B cell (primary cell): ENCODE measurements at places on chromosomes 1 and 21.

DNA sequence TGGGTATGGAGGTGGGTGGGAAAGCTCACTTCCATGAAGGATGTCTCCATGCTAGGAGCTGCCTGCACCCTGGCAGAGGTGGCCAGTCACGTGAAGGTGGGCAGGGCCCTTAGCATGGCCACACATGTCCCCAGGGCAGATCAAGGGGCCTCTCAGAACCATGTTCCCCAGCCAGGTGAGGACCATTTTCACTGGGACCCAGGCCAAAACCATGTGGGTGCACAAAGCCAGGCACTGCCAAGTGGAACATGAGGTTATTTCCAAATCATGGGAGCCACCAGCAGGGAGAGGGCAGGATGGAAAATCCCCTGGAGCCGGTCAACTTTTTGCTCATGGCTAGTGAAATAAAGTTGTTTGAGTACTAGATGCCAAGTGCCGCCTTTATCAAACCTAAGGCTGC lies 9.7 kb downstream of the ZNF692 start:
- DNase-seq: no peak

DNA sequence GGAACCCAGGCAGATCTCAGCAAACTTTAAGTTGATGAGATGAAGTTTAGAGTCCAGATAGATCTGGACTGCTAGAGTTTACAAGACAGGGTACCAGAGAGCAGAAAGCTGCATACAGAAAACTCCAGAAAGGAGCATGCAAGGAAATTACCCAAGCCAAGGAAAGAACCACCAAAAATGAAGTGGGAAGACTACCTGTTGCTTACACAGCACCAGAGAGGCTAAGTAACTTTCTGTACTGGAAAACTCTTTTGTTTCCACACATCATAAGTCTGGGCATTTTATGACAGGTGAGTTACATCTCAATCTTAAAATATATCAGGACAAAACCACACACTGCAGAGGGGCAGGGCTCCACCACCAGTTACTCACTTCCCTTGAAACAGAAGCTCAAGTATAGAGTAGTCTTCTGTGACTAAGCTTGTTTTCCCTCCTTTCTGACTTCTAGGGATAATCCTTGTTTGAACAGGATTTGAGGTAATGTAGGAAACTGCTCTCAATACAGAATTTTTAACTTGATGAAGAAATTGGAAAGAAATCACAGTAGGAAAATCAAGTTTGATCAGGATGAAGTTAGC lies 17.4 kb upstream of the GJA9 start:
- no peak for DNase-seq

DNA sequence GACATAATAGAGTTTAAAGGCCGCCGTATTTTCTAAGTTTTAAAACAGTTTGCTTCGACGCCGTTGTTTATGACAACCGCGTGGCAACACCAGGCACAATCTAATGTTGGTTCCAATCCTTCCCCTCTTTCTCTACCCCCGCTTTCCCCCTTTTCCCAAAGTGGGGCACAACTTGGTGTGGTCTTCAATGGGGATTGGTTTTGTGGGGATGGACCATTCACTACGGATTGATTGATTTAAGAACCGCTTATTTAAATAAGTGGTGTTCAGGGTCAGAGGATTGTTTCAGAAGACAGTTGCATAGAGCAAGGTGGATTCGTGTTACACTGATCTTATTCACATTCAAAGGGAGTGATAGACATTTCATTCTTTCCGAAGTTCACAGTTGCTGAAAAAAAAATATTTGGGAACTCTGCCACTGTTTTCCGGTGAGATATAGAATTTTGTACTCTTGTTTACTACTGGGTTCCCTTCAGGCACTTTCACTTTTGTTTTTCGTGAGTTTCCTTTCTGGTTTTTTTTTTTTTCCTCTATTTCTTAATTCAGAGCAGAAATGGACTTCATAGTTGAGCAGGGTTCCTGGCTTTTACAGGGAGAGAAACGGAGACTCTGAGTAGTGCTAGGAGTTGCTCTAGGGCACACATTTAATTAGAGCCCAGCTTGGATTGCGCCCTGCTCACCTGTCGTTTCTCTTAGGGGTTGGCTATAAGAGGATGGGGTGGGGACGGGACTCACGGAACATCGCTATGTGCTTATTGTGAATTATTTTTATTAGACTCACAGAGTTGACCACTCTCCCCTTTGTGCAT lies 79.6 kb upstream of the AK4 start:
- peak; percentile 68 for DNase-seq

- DNase-seq: no peak
These were observed 189.0 kb upstream of the ZRANB2 start for GRCh38 chr1:71269818-71270217.

- DNase-seq: no peak
These were observed at the start of gene OLFM3 for GRCh38 chr1:101996825-101997465. Gene OLFM3, minus strand, starts transcription at chr1:101996926.

GRCh38 chr1:92857817-92858216 lies 26.0 kb downstream of the RPL5 start:
- no peak for DNase-seq

DNA sequence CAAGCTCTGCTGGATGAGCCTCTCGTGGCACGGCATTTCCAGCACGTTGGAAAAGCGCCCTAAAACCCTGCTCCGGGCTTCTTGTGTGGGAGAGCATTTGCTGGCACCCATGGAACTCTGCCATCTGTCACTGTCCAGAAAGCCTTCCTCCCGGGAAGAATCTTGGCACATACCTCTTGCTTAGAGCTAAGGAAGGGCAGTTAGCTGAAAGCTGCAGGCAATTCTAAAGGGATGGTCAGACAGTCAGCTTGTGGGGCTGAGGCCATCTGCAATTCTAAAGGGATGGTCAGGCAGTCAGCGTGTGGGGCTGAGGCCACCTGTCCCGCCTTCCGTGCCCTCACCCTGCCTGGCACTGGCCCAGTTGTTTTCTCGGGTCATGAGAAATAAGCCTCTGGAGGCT lies 139.0 kb upstream of the TMEM51 start:
- no peak for DNase-seq

- no peak for DNase-seq
These were observed 636.4 kb downstream of the SMYD3 start for GRCh38 chr1:245870698-245871097.

DNA sequence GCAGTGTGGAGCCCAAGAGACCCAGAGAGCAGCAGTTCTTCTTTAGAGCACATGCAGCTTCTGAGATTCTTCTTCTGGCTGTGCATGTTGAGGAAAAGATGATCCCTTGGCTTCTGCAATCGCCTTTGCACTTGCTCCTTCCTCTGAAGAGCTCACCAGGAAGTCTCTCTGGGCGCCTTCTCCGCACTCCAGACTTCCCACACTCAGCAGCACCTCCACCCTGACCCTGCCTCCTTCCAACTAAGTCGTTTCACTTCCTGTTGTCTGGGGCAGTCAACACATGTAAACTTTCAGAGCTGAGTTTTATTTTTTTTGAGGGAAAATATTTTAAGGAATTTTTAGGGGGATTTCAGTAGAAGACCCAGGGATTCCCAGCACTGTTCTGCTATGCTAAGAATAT lies 73.4 kb upstream of the F3 start:
- DNase-seq: no peak

DNA sequence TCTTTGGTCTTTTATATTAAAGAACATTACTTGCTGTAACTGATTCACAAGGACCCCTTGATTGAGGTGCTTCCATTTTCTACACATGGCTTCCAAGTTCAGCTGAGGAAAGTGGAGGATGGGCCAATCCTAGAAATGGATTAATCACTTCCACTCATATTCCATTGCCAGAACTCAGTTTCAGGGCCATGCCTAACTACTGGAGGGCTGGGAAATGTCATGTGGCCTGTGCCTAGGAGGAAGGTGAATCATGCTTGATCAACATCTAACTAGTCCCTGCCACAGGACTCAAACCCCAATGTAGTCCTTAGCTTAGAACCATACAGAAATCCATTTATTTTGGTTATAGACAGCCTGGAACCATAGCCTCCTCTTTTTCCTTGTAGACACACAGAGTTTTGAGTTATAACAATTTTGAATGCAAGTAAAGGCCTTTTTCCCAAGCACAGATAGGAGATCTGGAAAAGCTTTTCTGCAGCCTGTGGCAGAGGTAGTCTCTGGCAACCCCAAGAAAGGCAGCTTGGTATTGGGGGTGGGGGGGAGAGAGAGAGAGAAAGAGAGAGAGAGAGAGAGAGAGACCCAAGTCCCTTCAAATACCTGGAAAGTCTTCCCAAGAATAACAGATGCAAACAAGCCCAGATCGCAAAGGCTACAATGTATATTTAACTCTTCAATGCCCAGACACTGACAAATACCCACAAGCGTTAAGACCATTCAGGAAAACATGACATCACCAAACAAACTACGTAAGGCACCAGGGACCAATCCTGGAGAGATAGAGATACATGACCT lies 12.5 kb downstream of the MAST2 start:
- DNase-seq: no peak

- no peak for DNase-seq
These were observed 2.4 kb downstream of the NTRK1 start for GRCh38 chr1:156862997-156863599.

DNA sequence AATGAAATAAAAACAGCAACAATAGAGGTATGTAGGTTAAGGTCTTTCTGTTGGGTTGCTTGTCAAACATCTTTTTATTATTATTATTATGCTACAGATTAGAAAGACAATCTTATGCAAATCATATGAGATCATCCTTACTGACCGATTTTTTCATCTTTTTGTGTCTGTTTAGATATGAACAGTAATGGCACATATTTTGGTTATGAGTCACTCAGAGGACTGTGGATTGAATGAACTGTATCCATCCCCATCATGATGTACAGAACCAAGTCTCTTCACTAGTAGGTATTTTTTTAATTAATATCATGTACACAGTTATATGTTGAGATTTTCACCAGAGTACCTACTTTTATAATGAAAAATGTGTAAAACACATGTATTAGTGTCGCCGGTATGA lies 159.1 kb downstream of the CHRM3 start:
- DNase-seq: no peak

- no peak for DNase-seq
These were observed 29.2 kb downstream of the INKA2 start for GRCh38 chr1:111709986-111710385.

DNA sequence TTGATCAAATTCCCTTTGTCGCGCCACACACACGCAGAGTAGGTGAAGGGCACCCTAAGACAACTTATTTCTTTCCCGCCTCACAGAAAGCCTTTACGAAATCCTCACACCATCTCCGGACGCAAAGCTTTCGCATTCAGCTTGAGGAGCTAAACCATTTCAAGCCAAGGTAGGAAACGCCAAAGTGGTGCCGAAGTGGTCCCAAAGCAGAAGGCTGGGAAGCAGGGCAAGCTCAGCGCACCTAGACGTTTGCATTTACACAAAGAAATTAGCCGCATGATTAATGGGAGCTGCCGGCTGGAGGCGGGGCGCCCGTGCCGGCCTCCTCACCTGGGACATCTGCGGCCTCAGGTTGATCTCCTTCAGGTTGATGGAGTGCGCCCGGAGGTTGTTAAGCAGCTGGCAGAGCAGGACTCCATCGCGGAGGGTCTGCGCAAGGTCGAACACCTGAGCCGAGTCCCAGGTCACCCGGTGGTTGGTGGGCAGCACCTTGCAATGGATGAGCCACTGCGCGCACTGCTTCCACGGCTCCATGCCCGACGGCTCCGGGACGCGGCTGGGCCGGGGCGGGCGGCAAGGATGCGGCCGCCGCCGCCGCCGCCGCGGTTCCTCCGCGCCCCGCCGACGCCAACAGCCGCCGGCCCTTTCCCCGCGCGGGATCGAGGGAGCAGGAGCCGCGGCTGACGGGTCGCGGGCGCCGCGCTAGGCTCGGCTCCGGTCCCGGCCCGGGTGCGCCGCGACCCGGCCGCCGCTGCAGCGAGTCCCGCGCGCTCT lies 457 bp downstream of the VAV3 start:
- DNase-seq: peak; percentile 81

GRCh38 chr1:97350662-97351061 lies 570.2 kb downstream of the DPYD start:
- no peak for DNase-seq

GRCh38 chr1:9874959-9875635 lies 35.0 kb downstream of the CTNNBIP1 start:
- peak; percentile 86 for DNase-seq

- no peak for DNase-seq
These were observed 76.2 kb upstream of the ANGPTL1 start for GRCh38 chr1:178946855-178947676.

- DNase-seq: no peak
These were observed 12.3 kb upstream of the C4BPB start for GRCh38 chr1:207076181-207076955.

DNA sequence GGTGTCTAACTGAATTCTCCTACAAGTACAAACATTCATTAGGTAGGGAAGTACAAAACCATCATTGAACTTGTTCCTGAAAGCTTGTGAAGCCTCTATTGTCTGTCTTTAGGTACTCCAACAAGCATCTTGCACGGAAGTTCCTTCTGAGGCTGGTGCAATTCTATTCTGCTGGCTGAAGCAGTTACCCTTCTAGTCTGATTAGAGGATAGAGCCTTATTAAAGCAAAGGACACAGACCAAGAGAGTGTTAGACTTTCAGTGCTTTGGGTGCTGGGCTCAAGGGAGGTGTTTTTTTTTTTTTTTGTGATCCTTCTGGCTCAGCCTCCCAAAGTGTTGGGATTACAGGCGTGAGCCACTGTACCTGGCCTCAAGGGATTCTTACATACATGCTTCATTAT lies 43.8 kb downstream of the HHAT start:
- no peak for DNase-seq

DNA sequence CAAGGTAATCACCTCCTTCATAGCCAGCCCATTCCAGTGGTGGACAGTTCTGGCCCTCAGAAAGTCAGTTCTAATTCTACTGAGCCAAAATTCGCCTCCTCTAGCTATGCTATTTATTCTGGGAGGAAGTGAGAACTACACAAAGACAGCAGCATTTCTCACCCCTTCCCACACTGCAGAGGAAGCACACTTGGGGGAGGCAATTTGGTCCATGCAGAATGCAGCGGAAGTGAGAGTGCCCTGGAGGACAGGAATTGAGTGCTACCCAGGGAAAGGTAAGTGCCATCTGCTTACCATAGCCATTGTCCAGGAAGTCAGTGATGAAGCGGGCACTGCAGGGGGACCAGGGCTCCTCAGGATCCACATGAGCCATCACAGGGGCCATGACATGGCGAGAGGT lies 3.7 kb downstream of the ADAMTS4 start:
- DNase-seq: peak; percentile 56

GRCh38 chr21:26814386-26814785 lies 30.8 kb downstream of the ADAMTS1 start:
- DNase-seq: no peak

DNA sequence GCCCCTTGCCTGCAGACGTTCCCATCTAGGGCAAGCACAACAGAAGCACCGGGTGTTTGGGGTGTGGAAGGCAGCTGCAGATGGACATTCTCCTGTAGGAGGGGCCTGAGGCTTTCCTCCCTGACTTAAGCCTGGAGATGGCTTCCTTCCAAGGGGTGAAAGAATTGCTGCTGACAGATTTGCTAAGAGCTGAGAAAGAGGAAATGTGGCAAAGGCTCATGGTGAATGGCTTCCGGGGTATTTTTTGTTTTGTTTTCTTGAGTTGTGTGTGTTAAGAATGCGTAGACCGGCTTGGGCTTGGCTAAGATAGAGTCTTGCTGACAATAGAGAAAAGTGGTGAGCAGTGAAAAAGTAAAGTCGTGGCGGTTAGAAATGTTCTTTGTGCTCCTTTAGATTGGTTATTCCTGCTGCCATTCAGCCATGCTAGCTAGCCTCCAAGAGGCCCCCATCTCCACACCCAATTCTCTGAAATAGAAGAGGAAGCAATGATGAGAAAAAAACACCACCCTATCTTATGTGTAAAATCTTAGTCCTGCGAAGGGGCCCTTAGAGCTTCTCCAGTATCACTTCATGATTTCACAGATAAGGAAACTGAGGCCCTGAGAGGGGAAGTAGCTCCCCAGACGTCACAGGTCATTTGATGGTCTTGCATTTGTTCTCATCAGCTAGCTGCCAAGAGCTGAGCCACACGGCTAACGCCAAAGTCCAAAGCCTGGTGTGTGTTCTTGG lies 36.9 kb downstream of the EIF2D start:
- peak; percentile 84 for DNase-seq
